ENCODE measurements at places on chromosomes 5 and 9.

DNA sequence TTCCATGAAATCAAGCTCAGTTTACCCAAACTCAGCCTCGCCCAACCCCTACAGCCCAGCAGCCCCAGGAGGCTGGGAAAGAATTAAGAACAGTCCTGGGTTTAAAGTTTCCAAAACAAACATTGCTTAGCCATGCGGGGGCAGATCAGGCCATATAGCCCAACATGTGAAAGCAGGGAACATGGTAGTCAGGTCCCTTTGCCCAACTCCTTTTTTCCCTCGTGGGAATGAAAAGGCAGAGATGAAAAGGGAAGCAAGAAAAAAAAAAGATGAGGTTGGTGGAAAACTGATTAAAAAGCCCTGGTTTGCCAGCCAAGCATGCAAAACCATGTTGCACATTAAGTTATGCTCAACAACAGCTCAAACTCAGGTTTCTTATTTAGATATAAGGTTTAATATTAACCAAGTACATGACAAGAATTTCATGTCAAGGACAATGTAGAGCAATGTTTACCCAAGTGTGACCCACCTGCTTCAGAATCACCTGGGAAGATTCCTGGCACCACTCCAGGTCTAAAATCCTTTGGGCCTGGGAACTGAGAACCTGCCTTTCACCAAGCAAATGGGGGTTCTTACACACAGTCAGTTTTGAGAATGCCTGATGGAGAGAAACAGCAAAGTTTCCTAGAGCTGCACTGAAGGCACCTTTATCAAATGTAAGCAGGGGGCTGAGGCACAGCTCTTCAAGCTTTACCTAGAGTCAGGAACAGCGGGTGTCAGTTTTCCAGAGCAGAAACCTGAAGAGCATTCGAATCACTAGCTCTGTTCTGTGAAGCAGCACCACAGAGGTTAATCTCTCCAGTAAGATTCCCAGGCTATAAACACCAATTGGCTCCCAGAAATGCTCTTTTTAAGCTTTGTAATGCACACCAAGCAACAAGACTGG, 1.7 kb downstream of the FREM1 start:
- DNase-seq = no peak

DNA sequence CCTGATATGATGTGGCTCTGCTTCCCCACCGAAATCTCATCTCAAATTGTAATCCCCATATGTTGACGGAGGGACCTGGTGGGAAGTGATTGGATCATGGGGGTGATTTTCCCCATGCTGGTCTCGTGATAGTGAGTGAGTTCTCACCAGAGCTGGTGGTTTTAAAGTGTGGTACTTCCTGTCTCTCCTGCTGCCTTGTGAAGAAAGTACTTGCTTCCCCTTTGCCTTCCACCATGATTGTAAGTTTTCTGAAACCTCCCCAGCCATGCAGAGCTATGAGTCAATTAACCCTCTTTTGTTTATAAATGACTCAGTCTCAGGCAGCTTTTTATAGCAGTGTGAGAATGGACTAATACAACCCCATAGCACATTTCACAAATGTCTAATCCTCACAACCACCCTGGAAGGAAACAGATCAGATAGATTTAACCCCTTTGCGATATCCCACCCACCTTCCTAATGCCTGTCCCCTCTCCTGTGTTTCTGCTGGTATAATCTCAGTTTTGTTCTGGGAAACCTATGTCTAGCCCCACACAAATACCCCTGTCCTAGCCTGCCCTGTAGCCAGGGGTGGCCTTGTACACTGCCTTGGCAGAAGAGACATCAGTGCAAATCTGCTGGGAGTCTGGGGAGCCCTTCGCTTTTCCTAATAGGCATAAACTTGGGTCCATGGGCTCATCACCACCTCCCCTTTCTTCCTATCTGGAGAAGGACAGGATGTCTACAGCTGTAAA, 157.0 kb upstream of the RAI14 start:
- no peak for DNase-seq

DNA sequence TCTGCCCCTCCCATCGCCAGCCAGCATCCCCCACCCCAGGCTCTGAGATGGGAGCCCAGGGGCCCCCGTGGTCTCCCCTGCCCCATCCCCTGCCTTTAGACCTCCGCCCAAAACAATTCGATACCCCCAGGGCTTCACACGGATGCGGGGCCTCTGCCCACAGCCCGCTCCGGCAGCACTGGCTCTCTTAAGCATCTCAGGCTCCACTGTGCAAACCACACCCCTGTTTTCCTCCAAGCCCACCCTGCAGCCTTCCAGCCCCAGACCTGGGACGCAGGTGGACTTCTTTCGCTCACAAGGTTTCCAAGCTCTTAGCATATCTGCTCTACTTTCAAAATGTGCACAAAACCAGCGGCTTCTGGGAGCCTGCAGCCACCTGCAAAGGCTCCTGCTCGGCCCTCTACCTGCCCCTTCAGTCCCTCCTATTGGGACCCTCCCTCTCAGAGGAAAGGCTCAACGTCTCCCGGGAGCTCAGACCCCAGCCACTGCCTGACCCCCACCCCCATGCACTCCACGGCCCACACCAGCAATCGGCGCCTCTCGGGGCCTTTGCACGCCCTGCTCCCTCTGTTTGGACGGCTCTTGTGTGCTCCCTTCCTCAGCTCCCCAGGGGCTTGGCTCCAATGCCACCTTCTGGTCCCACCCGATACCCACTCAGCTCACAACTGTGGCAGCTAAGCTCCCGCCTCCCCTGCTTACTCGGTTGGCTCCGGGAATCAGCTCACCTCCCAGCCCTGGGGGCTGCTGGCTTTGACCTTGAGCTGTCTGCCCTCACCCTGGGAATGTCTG, 918 bp upstream of the SLC9A3 start:
- no peak for DNase-seq

GRCh38 chr5:13478831-13479465, 465.5 kb downstream of the DNAH5 start:
- no peak for DNase-seq

GRCh38 chr9:33011831-33012230, 10.4 kb upstream of the APTX start:
- DNase-seq = no peak

DNA sequence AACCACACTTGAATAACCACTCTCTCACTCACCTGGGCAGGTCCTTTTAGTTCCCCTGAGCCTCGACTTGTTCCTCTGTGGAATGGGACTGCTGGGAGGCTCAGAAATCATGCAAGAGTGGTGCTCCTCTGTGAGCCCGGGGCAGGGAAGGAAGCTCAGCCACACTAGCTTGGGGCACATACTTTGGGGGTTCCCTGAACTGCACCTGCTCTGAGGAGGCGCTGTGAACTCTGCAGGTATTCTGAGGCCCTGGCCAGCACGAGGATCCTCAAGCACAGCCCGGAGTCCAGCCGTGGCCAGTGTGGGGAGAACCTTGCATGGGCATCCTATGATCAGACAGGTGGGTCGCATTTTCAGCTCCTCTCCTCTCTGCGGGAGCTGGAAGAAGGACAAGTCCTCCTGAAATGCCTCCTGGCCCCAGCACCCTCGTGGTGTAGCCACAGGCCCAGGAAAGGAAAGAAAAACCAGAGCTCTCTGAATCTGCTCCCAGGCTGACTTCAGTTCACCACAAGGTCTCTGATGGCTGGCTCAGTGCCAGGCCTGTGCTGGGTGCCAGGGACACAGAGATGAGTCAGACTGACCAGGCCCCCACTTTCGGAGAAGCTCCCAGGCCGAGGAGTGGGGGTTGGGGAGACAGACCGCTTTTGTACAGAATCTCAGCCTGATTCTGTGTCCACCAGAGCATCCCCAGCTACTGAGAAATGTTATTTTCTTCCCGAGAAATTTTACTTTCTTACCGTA, 11.9 kb downstream of the GLIPR2 start:
- DNase-seq = peak; percentile 61

- no peak for DNase-seq
These were observed 19.6 kb downstream of the BAAT start for GRCh38 chr9:101365181-101365580.

- DNase-seq = no peak
These were observed 49.6 kb upstream of the TNFSF15 start for GRCh38 chr9:114855488-114855887.

DNA sequence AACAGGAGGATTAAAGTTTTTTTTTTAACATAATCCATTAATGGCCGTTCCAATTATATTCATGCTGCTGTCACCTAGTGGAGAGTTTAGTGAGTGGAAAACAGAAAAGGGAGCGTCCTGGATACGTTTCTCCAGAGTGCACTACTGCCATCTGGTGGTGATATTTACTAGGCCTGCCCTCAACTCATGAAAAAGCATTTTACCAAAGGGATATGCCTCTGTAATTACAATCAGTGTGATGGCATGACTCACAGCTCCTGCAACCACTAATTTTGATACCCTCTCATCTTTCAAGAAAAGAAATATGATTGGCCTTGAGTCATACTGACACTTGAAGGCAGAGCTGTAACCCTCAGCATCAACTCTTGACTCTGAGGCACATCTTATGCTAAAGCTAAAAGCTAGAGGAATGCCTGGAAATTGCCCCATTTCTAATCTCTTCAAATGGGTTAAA, 20.1 kb downstream of the MINAR2 start:
- DNase-seq = peak; percentile 16

DNA sequence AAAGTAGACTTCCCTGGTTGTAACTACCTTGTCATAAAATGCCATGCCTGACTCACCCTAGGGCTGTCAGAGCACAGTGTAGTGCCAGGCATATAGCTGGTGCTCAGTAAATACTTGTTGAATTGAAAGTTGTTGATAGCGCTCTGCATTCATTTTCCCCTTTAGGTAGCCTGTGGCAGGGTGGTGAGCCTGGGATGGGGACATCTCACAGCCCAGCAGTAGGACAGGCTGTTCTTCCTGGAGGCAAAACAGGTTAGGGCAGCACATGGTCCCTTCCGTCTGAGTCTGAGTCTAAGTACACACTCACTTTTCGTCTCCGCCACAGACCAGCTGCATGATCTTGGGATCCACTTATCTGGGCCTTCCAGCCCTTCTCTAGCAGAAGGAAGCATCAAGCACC, 401.9 kb downstream of the ZSWIM6 start:
- no peak for DNase-seq

DNA sequence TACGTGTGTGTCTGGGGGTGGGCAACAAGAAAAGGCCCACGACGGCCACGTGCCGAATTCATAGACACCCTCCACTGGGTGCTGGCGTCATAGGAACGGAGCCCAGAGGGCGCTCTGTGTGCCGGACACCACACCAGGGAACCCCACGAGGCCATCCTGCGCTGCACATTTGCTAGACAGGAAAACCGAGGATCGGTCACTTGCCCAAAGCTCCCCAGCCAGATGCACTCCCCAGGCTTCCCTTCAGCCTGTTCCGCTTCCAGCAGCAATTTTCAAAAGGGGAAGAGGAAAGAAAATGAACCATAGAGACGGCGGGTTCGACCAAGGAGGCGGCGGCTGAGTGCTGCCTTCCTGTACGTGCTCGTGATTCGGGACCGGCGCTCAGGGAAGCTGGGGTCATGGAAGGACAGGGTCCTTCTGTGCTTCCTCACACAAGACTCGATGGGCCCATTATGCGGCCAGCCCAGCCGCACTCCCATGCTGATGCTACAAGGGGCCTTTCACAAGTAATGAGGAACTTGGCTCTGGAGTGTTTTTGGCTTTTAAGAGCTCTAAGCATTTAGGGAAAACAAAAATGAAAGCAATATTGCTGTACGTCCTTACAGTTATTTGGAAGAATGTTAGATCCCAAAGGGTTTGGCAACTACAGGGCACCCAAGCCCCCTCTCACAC, 124.6 kb upstream of the SARDH start:
- no peak for DNase-seq

DNA sequence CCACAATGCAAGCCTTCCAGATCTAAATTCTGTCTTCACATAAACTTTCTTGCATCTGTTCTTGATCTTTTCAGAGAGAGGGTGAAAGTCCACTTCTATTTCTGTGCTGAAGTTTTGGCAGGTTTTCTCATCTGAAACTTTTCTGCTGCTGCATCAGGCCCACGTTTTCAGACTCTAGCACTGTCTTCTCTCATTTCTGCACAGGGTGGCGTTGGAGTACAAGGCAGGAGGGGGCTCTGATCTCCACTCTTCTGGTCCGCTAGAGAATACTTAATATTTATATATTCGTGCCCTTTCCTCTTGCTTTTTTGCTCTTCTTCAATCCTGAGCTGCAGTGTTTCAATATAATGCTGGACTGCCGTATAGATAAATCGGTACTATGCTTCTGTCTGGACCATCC, 204.0 kb upstream of the PRDM9 start:
- no peak for DNase-seq

DNA sequence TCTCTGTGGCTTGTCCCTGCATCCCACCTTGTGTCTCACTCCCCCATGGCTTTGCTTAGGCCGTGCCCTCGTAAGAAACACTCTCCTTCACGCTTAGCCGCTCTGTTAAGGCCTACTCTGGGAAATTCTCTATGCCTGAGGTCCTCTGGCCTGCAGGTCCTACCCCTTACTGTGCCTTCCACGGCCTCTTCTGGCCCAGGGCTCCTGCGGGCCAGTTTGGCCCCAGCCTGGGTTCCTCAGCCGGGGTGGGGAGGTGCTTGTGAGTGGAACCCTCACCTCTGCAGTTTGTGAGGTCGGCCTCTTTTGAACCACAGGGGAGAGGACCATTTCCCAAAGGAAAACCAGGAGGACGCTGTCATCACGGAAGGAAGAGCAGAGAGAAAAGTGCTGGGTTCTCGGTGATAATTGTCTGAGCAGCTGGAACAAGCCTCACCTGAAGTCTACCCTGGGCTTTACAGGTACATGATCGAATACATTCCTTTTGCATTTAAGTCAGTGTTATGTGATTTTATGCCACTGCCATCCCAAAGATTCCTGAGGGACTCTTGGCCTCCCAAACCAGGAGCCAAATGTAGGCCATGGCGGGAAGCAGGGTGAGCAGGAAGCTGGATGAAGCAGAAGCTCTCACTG, 28.8 kb upstream of the GFPT2 start:
- no peak for DNase-seq

DNA sequence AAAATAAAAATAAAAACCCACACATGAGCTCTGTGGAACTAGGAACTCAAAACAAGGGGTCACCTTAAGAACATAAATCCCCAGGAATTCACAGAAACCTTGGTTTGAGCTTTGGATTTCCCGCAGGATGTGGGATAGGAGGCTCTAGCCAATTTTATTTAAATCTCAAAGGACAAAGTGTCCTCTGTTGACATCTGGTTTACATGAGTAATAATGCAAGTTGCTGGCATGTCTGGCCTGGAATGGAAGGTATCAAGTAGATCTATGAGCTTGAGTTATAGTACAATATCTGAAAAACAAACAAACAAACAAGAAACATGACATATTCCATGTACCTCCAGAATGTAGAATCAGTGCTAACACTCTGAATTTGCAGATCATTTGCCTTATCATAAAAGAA, 94.2 kb upstream of the SLIT3 start:
- DNase-seq = no peak

DNA sequence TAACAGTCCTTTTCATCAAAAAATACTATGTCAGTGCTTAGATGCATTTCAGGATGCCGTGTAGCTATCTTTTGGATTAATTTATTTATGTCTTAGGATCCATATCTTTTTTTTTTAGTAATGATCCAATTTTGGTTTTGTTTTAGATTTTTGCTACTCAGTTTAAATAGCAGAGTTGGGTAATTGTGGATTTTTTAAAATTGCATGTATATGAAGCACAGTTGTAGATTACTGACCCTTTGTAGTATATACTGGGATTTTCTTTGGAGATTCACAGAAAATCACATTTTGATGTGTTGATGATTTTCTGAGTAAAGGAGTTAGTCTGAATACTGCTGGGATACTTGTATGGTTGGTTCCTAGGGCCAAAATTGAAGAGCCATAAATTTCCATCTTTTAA, 111.8 kb downstream of the NIPBL start:
- DNase-seq = no peak

All from stimulated activated CD8-positive, alpha-beta memory T cell treated with anti-CD3 and anti-CD28 coated beads, Interleukin-4, amount 100 ng/mL, for 4 hours (primary cell).